NCI-H1105 treated with DMSO at 0.1 percent for 48 hours (cell line): ENCODE measurements at places on chromosomes 3 and 15.

DNA sequence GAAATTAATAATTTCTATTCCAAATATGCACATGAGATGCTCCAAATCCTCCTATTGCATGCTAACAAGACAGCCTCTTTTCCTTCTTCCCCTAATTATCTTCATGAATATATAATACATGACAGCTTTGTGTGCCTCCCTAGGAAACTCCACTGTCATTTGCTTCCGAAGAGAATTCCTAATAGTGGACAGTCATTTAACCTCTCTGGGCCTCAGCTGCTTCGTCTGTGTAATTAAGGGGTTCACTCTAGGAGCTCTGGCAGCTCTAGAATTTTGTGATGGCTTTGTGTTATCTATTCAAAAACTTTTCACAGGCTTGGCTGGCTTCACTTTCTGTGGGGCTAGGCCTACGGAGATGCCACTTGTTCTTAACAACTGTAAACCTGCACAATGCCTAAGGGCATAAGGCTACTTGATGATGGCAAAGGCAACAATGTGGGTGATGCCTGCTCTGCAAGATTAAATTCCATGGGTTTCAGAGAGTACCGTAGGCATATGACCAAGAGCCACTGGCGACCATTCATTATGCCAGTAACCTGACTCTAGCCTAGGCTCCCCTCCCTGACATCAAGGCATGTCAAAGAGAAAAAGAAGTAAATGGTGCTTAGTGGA lies 333.8 kb upstream of the UMPS start:
- DNase-seq: no peak

DNA sequence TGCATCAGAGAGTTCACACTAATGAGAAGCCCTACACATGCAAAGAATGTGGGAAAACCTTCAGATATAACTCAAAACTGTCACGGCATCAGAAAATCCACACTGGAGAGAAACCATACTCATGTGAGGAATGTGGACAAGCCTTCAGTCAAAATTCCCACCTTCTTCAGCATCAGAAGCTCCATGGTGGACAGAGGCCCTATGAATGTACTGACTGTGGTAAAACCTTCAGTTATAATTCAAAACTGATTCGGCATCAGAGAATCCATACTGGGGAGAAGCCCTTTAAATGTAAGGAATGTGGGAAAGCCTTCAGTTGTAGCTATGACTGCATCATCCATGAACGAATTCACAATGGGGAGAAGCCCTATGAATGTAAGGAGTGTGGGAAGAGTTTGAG lies 10.2 kb downstream of the ZNF619 start:
- DNase-seq: no peak

DNA sequence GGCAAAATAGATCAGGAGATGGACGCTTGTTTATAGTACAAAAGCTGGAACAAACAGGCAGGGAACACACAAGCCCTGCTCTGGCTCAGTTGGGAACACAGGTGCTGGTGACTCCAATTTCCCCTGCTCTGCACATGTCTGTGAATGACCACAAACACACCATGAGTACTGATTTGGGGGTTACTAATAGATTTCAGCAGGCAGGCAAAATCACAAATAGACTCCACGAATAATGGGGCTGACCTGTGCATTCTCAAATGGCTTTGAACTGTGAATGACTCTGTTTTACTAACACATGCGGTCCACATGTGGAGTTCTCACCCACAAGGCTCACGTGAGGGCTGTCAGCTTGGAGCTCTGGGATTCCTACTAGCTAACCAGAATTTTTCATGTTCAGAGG lies 3.9 kb downstream of the RTP3 start:
- DNase-seq: no peak

GRCh38 chr15:64213646-64214045 lies 50.8 kb upstream of the PPIB start:
- DNase-seq: no peak

DNA sequence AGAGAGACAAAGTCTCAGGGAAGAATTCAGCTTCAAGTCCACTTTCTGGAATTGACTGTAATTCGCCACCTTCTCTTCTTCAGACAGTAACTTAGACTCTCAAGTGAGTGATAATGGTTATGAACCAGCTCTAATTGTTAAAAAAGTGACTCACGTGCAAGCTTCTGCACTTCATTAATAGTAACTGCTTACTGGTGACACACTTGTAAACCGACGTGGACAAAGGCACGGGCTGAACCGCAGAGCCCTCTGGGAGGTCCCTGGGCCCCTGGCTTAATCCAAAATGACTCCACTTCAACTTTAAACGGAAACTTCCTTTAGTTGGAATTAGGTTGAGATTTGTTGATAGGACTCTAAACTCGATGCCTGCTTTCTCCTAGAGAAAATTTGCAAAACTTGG lies 17.0 kb downstream of the MUC4 start:
- no peak for DNase-seq

DNA sequence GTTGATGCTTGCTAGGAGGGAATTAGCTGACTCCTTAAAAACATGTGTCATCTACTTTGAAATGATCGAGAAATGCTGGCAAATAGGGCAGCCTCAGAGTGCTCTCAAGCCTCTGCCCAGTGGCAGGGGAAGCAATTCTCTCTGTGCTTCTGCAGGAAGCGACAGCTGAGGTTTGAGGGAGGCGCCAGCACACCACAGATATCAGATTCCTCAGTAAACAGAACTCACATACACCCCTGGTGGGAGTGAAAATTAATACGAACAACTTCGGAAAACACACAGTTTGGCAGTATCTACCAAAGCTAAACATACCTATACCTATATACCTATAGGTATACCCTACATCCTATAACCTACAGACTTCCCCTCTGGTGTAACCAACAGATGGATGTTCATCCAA lies 61.3 kb downstream of the NSMCE3 start:
- DNase-seq: peak; percentile 37

DNA sequence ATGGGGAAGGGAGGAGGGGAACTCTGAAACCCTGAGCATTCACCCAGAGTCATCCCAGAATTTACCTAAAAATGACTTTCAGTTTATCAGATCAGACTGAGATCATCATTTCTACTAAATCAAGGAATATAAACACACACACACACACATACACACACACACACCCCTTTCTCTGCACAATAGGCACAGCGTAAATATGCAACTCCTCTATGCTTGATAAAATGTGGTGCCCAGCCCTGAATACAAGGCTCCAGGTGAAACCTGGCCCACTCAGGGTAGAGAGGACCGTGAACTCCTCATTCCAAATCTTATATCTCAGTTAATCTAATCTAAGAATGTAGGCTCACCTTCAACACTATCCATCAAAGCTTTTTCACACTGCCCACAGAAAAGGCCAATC lies 31.8 kb upstream of the SEC22A start:
- DNase-seq: no peak

- DNase-seq: no peak
Observed at GRCh38 chr15:43954181-43954621, 127.4 kb downstream of the WDR76 start.

DNA sequence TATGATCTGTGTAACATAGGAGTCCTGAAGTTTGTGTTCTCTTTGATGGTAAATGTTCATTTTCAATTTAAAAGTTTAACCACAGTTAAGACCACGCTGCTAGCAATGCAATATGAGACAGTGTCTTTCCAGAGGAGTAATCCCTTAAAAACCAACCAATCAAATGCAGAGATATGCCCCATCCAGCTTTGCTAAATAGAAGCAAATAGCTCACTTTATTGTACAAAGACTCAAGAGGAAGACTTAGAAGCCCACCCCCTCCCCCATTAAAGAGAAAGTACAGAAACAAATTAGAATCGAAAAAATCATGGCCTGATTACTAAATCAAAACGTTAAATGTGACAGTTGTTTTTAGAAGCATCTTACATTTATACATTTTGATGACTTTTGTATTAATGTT lies 2.1 kb upstream of the ANP32A start:
- DNase-seq: no peak

DNA sequence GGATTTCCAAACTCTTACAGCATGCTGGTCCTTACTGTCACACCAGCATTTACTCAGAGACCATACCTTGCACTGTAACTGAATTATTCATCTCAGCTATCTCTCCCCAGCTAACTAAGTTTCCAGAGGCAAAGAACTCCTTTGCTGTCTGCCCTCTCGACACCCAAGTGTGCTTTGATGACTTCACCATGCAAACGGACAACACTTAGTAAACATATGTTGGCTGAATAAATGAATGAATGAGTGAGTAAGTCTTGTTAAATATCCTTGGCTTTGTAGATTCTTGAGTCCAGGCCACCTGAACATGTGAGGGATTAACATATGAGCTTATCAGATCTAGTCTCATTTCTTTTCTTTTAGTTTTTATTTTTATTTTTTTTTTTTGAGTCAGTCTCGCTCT lies 138.2 kb downstream of the PLD1 start:
- no peak for DNase-seq

DNA sequence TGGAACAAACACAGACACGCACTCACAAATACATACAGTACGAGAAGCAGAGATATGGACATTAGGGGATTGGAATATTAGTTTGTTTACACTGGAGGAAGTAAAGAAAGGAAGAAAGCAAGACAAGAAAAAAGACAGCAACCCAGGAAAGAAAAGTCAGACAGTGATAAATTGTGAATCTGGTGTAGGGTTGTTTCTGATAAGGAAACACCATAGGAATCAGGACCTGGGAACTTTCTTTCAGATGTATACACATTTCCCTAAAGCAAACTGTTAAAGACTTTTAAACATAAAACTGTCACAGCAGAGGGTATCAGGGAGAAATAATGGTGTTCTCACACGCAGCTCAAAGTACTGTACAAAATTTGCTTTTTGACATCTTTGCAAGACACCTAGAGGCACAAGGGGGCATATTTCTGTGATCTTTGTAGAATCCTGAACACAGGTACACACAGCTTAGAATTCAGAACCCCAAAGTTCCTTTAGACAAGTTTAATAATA lies 153.7 kb downstream of the TUSC7 start:
- no peak for DNase-seq

DNA sequence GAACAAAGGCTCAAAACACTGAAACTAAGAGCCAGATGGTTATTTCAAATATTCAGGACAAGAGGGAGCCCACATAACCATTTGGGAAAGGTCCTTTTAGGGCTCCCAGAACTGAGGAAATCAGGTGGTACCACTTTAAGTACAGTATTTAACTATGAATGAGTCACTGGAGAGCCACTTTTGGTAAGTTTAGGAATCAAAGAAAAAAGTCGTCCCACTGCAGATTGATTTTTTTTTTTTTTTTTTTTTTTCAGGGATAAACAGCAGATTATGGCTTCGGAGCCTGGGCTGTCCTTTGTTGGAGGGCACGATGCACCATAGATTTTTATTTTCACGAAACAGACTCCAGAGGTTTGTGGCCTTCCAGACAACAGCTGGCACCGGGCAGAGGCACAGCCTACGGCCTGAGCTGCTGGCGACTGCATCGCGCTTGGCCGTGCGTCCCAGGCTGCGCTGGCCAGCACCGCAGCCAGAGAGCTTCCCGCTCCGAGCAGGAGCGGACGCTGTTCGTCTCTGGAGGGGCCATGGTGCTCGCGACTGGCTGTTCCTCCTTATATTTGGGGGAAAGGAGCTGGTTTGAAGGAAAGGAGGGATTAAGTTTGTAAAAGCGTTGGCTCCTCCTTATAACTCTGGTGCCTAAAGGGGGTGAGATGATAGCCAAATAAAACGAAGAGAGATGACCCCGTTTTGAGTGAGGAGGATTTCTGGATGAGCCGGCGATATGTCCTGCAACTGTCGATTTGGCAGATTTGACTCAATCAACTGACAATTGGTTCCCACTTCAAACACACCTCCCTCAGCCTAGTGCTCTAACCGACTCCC lies 152.9 kb upstream of the GOLIM4 start:
- DNase-seq: peak; percentile 59

GRCh38 chr3:194399874-194400411 lies 877 bp upstream of the GP5 start:
- DNase-seq: no peak

GRCh38 chr3:127389420-127389819 lies 101.6 kb upstream of the PRR20G start:
- no peak for DNase-seq

GRCh38 chr3:149277331-149277813 lies 55.7 kb upstream of the CP start:
- no peak for DNase-seq

- no peak for DNase-seq
Observed at GRCh38 chr3:83821506-83821905, 1137.3 kb upstream of the CADM2 start.

DNA sequence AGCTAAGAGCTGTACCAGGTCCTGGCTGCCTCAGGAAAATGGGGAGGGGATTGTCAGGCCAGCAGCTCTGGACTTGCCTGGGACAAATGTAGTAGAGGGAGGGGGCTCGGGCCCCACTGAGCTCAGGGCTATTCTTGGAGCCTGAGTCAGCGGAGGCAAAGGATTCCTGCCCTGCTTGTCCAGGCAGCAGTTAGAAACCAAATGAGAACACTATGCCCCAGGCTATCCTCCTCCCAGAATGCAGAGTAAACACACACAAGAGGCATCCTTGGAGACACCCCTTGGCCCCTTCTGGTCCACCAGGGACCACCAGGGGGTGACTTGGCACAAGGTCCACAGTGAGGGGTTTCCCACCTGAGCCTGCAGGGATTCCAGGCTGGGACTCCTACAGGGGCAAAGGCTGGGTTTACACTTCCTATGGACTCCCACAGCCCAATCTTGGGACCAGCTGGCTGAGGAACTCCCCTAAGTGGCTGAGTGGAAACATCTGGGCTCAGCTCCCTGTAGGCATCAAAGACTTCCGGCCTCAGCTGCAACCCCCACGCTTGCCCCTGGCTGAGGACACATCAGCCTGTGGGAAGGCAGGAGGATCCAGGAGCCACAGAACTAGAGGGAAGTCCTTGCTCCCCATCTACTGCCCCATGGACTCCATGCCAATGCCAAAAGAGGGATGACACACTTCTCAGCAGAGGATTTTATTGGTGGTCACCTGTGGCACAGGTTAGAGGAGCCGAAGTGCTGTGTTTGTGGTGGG lies 3.4 kb upstream of the COL7A1 start:
- DNase-seq: no peak

DNA sequence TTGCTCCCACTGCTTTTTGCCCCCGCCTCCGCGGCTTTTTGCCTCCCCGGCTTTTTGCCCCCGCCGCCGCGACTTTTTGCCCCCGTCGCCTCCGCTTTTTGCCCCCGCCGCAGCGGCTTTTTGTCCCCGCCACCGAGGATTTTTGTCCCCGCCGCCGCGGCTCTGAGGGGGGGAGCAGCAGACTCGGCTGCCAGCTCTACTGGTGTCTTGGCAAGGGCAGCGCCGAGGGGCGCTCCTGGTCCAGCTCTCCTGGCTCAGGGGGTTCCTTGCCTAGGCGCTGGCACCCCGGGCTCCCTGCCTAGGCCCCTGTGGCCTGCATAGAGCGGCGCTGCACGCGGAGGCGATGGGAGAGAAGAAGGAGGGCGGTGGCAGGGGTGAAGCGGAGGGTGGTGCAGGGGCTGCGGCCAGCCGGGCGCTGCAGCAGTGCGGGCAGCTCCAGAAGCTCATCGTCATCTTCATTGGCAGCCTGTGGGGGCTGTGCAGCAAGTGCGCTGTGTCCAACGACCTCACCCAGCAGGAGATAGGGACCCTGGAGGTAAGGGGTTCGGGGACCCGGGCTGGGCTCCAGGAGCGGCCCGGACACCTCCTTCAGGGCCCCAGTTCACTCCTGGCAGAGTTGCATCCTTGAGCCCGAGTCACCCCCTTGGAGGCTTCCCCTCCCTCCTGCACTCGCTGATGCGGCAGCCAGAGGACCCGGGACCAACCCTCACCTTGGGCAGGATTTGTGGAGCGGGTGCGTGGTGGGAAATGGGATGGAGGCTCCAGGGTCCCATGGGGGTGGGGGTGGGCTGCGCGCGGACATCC lies 642.4 kb downstream of the GOLGA6L6 start:
- DNase-seq: no peak

GRCh38 chr3:41630708-41631107 lies 331.2 kb downstream of the ULK4 start:
- no peak for DNase-seq

GRCh38 chr3:66000506-66000905 lies 38.2 kb downstream of the MAGI1 start:
- DNase-seq: no peak
